ENCODE measurements at places on chromosomes 11 and 22. TPM values are rescaled to one million over a fixed set of nuclear protein-coding genes. Genes with fewer than 3 reads are reported as not detected.

Gene KRTAP5-1
- not detected for total RNA-seq

Gene OLFML1
- total RNA-seq, result 38.0 TPM

Gene TIMM10
- 39.5 TPM for total RNA-seq

Gene EFEMP2
- total RNA-seq, result 59.1 TPM

Gene MRPL21
- total RNA-seq, result 59.3 TPM

Gene INSC
- total RNA-seq, result 0.24 TPM

Gene MAP6
- total RNA-seq, result 12.0 TPM

Gene C11orf42
- not detected for total RNA-seq

- DNase-seq, result no peak
These were observed 8.2 kb upstream of the SLC37A4 start for GRCh38 chr11:119038884-119039283.

DNA sequence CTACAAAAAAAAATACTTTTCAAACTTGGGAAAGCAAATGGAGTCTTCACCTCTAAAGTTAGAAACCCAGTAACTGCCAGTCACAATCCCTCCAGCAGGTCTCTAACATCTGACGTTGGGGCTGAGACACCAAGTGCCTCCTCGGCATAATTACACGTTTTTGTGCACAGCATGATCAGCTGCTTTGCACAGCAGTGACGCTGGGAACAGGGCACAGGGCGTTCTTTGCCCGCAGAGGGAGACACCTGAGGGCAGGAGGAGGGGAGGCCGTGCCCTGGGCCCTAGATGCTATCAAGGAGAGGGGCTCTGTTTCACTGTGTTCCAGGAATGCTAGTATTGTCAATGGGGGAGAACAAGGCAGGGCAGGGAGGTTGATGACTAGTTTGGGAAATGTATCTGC is 120.1 kb downstream of the PARVA start:
- no peak for DNase-seq

- peak; percentile 5 for DNase-seq
These were observed 77.2 kb downstream of the KCNQ1 start for GRCh38 chr11:2521733-2522630.

DNA sequence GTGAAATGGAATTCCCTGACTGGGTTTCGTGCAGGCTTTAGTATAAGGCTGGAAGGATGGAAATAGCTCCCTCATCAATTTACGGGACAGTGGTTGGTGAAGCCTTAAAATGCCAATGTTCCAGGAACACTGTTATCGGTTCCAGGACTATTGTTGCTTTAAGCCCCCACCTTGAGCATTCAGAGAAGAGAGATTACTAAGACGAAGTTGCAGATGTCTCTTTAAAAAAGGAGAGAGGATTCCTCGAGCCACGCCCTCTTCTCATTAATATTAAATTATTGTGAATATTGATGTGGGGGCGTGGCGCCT is 195 bp upstream of the CREB3L1 start:
- DNase-seq, result no peak

GRCh38 chr11:83970061-83970671 is 684.0 kb upstream of the CCDC90B start:
- no peak for DNase-seq

GRCh38 chr11:70243912-70244652 is 26.4 kb upstream of the PPFIA1 start:
- DNase-seq, result no peak

GRCh38 chr11:73361953-73362776 is 14.0 kb upstream of the RELT start:
- no peak for DNase-seq

DNA sequence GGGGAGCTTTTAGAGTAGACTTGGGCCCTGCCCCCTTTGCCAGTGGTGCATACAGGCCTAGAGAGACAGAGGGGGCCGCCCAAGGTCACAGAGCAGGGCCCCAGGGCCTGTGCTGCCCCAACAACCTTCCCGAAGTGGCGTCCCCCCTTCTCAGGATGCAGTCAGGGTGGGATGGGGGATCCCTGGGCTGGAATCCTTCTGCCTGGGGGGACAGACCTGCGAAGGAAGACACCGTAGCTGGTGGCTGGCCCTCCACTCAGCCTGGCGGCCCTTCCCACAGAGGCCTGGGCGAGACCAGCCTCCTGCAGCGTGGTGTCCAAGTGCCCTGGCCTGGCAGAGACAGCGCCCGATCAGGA is 14.4 kb upstream of the EHD1 start:
- no peak for DNase-seq

DNA sequence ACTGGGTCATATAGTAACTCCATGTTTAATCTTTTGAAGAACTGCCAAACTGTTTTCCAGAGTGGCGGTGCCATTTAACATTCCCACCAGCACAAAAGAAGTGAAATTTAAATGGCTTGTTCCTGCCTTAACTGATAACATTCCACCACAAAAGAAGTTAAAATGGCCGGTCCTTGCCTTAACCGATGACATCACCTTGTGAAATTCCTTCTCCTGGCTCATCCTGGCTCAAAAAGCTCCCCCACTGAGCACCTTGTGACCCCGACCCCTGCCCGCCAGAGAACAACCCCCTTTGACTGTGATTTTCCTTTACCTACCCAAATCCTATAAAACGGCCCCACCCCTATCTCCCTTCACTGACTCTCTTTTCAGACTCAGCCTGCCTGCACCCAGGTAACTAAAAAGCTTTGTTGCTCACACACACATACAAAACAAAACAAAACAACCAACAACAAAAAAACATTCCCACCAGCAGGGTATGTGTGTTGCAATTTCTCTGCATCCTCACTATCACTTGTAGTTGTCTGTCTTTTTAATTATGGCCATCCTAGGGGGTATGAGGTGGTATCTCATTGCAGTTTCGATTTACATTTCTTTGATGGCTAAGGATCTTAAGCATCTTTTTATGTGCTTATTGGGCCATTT is 109.0 kb downstream of the FAR1 start:
- DNase-seq, result no peak

GRCh38 chr11:69094111-69094914 is 45.6 kb downstream of the TPCN2 start:
- DNase-seq, result no peak

DNA sequence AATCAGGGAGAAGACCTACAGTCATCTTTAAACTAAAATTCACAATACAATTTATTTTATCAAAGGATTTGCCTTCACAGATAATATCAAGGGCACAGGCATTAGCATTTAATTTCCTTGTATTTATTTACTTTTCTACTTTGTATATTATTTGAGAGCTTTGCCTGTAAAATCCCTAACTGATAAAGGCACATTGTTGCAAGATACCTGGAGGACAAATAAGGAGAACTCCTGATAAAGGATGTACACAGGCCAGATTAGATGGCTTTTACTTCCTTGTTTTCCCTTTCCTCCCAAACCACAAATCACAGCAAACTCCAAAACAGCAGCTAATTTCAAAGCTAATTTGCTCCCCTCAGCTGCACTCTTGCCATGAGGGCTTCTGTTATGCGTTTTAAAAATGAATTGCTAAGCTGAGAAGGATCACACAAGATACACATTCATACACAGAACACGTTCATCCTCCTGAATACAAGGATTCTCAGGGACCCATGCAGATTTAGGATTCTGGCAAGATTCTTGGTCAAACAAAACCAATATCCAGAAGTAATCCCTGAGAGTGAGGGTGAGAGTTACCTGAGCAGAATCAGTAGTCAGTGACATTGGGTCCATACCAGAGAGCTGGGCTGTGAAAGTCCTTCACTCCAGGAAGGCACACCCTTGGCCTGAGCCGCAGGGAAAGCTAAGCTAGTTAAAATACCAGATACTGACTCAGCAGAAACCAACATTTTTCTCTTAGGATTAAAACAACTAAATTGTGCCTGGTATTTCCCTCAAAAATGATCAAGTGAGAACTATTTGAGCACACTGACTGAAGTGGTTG is 100.3 kb upstream of the CLPB start:
- no peak for DNase-seq

- peak; percentile 71 for DNase-seq
These were observed 6.8 kb upstream of the SERPINH1 start for GRCh38 chr11:75555079-75555811.

GRCh38 chr11:125949271-125950177 is 3.7 kb downstream of the VSIG10L2 start:
- no peak for DNase-seq

DNA sequence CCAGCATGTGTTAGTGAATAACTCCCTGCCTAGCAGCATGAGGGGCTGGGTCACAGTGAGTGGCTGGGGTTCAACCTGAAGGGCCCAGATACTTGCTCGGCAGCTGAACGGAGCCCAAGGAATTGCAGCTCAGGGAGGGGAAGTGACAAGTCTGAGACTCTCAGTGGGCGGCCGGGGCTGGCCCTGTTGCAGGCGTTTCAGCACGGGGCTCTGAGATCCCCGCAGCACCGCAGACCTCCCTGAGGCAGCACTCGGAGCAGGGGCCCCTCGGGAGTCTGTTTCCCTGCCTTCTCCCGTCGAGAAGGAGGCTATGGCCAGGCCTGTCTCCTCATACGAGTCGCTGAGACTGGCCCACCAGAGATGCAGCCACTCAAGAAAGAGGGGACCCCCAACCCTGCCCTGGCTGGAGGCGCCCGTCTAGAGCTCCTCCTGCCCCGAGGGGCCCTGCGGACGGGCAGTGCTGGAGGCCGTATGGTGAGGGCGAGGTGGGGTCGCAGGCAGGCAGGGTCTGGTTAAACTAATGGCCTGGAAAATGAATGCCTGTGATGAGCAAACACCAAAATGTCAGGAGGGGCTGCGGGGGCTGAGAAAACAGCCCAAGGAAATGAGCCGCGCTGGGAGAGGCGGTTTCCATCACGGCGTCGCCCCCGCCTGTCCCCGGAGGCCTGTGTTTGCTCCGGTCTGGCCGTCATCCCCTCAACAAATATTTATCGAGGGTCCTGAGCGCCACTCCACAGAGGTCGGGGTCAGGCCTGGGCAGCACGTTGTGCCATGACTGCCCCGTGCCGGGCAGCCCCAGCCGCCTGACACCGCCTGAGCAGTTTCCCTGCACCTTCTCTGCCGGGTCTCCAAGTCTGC is 9.3 kb downstream of the TSSC4 start:
- no peak for DNase-seq

DNA sequence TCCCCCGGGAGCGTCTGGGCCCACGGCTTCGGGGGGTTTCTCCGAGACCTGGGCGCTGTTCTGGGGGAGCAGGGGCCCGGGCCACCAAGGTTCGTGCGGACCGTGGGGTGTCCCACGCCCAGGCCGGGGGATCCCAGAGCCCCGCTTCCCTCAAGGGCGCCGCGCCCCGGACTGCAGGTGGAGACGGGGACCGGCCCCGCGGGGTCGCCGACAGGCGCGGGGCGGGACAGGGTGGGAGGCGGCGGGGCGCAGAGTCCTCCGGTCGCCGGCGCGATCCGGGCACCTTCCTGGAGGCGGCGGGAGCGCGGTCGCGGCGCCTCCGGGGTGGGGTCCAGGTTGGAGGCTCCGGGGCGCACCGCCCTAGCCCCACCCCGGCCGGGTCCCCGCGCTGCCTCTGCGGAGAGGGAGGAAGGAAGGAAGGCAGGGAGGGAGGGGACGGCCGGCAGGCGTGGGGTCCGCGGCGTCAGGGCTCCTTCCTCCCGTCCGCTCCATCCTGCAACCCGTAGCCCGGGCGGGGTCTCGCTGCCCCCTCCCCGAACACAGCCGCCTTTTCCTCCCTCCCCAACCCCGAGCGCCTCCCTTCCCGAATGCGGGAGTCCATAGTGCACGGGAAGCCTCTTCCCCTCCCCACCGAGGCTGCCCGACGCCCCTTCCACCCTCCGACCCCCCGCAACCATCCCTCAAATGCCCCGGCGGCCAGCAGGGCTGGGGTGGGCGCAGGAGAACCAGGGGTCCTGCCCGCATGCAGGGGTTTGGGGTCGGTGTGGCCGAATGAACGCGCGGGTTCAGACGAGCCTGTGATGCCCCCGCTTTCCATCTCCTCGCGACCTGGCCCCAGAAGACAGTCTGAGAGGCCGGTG is 4.3 kb upstream of the ZBED4 start:
- no peak for DNase-seq

- DNase-seq, result peak; percentile 57
These were observed 2.8 kb upstream of the CABP7 start for GRCh38 chr22:29716814-29717545.

DNA sequence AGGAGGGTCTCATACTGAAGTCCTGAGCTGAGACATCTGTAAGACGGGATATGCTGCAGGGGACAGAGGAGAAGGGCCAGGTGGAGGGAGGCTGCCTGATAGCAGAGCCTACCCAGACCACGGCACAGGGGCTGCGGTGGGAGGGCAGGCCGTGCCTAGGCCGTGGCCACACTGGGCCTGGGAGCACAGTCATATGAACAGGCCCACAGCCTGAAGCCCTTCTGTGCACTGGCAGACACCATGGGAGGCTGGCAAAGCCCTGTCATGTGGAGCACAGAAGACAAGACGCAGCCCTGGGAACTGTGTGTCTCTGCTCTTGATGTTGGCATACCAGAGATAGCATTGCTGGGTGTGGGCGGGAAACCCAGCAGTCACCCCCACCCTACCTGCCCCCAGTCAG is 3.3 kb downstream of the SPATA19 start:
- no peak for DNase-seq

GRCh38 chr22:50282361-50283155 is 12.4 kb upstream of the MAPK11 start:
- no peak for DNase-seq

- DNase-seq, result peak; percentile 53
These were observed 42.6 kb downstream of the SC5D start for GRCh38 chr11:121334973-121335710.

GRCh38 chr11:12963051-12963450 is 46.1 kb upstream of the RASSF10 start:
- no peak for DNase-seq

GRCh38 chr11:123707606-123708205 is 33.8 kb downstream of the ZNF202 start:
- peak; percentile 29 for DNase-seq

DNA sequence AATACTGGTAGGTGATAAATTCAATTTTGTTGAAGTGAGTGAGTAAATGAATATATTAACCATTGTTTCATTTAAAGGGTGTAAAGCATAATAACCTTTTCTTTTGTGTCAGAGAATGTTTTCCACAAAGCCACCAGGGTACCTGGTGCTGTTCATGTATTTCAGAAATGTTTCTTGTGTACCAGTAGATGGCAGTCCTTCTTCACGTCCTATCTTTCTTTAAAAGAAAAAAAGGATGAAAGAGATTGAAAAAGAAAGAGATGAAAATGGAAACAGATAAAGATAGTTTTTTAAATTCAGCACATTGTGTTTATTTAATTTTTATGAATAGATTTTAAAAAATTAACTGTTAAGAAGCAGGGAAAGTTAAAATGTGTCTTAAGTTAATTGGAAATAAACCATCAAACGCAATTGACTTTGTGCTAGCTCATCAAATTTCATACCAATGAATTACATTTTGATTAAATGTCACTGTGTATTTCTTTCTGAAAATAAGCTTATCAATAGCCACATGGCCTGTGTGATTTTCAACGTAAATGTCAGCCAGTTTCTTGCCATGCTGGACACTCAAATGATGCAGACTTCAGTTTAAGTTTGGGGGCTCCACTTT is 65.5 kb upstream of the CHORDC1 start:
- no peak for DNase-seq
